Gastrocnemius medialis (tissue), 4 donors: ENCODE measurements at places on chromosomes 7 and 10.

GRCh38 chr10:125982260-125982948 is 86.0 kb downstream of the FANK1 start:
- DNase-seq, result no peak

- no peak for DNase-seq
These were observed 453.0 kb downstream of the SORCS3 start for GRCh38 chr10:105094048-105094447.

- DNase-seq, result no peak
These were observed 56.5 kb upstream of the ORC5 start for GRCh38 chr7:104264285-104264684.

DNA sequence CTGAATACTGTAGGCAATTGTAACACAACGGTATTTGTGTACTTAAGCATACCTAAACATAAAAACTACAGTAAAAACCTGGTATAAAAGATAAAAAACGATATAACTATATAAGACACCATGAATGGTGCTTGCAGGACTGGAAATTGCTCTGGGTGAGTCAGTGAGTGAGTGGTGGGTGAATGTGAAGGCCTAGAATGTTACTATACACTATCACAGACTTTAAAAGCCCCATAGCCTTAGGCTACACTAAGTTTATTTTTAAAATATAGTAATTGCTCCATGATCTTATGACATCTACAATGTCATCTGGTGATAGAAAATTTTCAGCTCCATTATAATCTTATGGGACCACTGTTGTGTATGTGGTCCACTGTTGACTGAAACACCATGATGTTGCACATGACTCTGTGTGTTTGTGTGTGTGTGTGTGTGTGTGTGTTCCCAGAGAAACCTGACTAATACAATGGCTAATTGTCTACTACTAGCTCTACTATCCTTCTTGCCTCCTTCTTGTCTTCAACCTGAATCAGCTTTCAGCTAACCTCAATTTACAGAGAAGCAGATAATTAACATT is 27.6 kb upstream of the PRPF18 start:
- no peak for DNase-seq

DNA sequence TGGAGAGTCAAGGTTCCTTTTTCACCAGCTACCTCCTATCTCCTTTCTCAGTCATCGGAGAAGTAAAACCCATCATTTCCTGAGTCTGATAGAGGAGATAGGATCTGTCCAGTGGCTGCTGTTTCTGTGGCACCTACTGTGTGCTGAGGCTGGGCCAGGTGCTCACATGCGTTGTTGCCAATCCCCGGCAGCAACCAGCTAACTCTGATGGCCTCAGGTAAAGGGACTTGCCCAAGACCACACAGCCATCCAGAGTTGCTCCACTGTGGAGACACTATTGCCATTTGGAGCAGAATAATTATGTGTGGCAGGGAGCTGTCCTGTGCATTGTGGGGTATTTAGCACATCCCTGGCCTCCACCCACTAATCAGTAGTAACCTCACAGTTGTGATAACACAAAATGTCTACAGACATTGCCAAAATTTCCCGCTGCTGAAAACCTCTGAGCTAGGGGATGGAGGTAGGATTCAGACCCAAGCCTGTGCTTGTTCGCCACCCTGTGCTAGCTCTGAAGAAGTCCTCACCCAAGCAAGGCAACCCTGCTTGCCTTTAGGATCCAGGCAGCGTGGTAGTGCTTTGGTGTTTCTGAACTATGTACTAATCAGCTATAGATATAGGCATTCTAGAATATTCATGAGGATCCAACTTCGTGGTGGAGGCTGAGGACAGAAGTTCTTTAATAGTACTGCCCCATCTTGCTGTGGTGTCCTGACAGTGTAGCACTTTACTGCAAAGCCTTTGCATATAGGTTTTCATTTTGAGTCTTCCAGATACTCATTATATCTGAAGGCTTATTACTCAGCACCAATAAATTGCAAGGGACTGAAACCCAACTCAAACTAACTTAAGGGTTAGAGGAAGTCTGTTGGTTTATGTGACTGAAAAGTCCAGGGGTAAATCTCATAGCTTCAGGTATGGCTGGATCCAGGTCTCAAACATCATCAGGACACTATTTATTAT is 164.6 kb downstream of the GRK5 start:
- no peak for DNase-seq

DNA sequence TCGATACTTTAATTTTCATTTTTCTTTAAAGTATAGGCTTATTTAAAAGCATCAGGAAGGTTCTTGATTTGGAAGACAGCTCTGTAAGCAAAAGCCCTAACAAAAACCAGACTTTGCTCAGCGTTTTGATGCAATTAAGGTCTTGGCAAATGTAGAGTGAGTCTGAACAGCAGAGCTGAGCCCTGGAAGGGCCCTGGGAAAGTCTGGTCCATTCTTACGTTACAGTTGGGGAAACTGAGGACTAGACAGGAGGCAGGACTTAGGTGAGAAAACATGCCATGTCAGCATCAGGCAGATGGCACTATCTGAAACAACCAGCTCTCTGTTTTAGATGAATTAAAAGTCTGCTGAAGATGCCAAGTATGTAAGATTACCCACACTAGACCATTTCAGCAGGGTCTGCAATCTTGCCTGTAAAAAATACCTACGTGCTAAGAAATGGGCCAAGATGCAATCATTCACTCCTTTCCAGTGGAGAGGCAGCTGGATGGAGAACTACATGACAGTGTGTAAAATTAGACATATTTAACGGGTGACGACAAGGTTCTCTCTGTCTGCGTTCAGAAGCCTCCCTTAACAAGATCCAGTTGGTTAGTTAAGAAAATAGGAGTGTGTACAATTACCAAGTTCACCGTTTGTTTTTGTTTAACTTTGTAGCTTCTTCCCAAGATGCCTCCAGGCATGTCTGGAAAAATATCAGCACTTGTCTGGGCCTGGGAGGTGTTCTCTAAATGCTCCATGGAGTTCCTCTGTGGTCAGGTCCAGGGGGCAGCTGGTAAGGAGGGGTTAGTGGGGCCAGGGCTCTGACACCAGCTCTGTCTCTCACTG is 502.3 kb upstream of the ZMIZ1 start:
- DNase-seq, result no peak

- DNase-seq, result no peak
These were observed 89.7 kb upstream of the CSTF2T start for GRCh38 chr10:51789118-51789517.

- DNase-seq, result no peak
These were observed 36.9 kb downstream of the TAF3 start for GRCh38 chr10:7855205-7855604.

- no peak for DNase-seq
These were observed 244.1 kb downstream of the PTPRN2 start for GRCh38 chr7:158343526-158343925.

GRCh38 chr7:44798649-44799305 is 2.3 kb downstream of the PPIA start:
- no peak for DNase-seq

GRCh38 chr10:75449382-75450074 is 18.1 kb downstream of the LRMDA start:
- DNase-seq, result no peak

GRCh38 chr10:98425511-98426352 is 10.8 kb upstream of the PYROXD2 start:
- DNase-seq, result peak; percentile 19

GRCh38 chr7:50591098-50591479 is 25.9 kb upstream of the DDC start:
- DNase-seq, result no peak

GRCh38 chr10:117461766-117462423 is 80.7 kb upstream of the EMX2 start:
- peak; percentile 15 for DNase-seq

DNA sequence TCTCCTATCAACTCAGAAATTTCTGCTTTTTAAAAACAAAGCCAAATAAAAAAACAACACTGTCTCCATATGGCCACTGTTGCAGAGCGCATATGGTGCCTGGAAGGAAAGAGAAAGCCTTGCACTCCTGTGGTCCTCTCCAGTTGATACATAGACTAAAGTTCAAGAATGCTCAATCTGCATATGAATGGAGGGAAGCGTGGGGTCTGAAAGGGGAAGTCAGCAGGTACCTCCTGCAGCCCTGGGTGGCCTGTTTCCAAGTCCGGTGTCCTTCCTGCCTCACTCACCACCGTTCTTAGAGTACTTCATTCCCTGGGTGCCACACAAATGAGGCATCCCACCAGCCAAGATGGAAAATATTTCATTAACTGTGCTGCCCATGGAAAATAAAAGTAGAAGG is 138.3 kb upstream of the PALS2 start:
- no peak for DNase-seq

- DNase-seq, result no peak
These were observed 1.4 kb downstream of the CCDC136 start for GRCh38 chr7:128793181-128793547.

GRCh38 chr10:119650692-119651513 is at the start of gene BAG3:
TSS of gene BAG3 (plus strand) at chr10:119651380. CDS start at chr10:119651676, 296 bp downstream.
- peak; percentile 97 for DNase-seq

- DNase-seq, result no peak
These were observed 548 bp upstream of the BNIP3 start for GRCh38 chr10:131982185-131982756.

- DNase-seq, result no peak
These were observed 123.2 kb downstream of the HERPUD2 start for GRCh38 chr7:35571611-35572240.

GRCh38 chr7:117064688-117065087 is 111.4 kb downstream of the ST7 start:
- no peak for DNase-seq

GRCh38 chr7:84801396-84801795 is 385.5 kb downstream of the SEMA3D start:
- DNase-seq, result no peak

DNA sequence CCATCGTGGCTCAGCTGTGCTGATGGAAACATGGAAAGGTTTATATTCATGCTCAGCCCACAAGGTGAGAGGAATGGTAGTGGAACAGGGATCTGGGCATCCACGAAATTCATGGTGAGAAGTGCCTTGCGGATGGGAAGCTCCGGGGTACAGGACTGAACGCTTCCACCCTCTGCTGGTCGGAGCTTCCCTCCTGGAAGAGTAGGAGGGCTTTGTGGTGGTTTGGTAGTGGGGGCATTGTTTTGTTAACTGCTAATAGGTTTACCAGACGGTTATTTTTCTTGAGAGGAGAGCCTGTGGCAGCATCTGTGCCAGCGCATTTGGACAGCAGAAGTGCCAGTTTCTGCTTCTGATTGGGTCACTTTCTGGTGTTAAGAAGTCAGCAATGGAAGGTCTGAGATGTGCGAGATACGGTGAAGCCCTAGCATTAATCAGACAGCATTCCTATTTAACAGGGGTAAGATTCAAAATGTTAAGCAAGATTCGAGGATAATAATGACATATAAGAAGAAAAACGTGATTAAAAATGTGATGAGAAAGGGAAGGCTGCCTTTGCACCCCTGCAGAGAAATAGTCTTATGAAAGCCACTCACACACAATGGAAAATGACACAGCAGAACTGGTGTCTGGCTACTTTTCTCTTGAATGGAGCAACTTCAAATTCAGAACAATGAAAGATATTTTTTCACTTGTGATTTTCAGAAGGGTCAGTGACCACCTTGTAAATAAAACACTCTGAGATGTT is 17.7 kb downstream of the ABCA13 start:
- no peak for DNase-seq

- peak; percentile 58 for DNase-seq
These were observed 492.9 kb upstream of the FOXK1 start for GRCh38 chr7:4189131-4189570.

DNA sequence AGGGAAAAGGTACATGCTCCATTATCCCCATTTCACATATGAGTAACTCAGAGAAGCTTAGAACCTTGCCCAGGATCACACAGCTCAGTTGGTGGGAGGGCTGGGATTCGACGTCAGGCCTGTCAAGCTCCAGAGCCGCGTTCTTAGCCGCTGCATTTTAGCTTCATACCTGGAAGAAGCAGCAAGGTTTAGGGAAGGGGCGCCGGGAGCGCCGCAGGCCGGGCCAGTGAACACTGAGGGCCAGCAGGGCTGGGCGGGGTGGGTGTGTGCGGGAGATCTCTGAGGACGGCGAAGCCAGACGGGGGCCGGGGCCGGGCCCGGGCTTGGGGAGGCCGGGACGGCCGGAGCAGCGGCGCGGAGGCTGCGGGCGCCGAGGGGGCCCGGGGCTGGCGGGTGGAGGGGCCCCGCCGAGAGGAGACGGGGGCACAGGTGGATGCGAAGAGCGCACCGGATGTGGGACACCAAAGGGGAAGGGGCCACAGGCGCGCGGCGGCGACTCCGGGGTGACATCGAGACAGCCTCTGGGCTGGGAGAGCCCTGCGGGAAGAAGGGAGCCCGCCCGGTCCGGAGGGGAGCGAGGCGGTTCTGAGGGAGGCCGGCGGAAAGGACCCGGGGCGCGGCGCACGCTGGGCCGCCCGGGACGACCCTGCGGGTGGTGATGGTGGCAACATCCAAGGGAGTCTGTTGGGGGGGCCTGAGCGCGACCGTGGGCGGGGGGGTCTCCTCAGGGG is 498 bp downstream of the NDST2 start:
- DNase-seq, result no peak

- DNase-seq, result peak; percentile 91
These were observed at the start of gene UPP1 for GRCh38 chr7:48089046-48090003. TSS of gene UPP1 (plus strand) at chr7:48089265. CDS start at chr7:48094784, 5,519 bp downstream.

DNA sequence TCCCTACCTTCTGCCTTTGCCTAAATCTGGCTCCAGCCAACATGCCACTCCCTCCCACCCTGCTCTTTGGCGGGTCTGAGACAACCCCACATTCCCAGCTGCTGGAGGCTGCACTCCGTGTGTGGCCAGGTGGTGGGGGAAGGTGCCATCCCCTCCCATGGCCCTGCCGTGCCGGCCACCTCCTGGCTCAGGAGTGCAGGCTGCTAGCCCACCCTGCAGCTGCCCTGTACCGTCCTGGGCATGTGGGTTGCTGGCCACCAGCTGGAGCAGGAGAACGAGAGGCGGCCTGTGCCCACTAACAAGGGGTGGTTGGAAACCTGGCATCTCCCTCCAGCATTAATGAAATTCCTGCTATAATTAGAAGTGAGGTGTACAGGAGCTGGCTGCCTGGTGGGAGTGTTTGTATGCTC is 97.6 kb downstream of the ZMIZ1 start:
- no peak for DNase-seq

GRCh38 chr7:96299496-96299895 is 22.4 kb downstream of the SLC25A13 start:
- DNase-seq, result no peak

DNA sequence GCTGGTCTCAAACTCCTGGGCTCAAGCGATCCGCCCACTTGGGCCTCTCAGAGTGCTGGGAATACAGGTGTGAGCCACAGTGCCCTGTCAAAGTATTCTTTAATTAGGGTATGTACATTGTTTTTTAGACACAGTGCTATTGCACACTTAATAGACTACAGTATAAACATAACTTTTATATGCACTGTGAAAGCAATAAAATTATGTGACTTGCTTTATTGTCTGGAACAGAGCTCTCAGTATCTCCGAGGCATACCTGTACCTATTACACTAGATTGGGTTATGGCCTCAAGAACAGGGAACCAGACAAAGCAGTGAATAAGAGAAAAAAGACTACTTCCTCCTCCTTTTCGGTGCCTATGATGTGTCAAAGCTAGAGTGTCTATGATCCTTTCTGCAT is 13.1 kb downstream of the ATOH7 start:
- DNase-seq, result no peak
